ENCODE measurements at places on chromosomes 1 and 21.

DNA sequence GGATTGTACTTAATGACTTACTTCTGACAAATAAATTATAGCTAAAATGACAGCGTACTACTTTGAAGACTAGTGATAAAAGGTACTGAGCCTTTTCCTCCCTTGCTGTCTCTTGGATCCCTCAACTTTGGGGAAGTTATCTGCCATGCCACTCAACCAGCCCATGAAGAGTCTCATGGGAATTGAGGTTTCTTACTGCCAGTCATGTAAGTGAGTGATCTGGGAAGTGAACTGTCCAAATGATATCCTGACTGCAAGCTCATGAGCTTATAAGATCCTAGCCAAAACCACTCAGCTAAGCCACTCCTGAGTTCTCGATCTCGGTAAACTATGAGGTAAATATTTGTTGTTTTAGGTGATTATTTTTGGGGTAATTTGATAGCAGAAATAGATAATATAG lies 247.8 kb downstream of the NCAM2 start:
- no peak for DNase-seq

- DNase-seq = no peak
These were observed 48.8 kb downstream of the SUCO start for GRCh38 chr1:172581779-172582178.

DNA sequence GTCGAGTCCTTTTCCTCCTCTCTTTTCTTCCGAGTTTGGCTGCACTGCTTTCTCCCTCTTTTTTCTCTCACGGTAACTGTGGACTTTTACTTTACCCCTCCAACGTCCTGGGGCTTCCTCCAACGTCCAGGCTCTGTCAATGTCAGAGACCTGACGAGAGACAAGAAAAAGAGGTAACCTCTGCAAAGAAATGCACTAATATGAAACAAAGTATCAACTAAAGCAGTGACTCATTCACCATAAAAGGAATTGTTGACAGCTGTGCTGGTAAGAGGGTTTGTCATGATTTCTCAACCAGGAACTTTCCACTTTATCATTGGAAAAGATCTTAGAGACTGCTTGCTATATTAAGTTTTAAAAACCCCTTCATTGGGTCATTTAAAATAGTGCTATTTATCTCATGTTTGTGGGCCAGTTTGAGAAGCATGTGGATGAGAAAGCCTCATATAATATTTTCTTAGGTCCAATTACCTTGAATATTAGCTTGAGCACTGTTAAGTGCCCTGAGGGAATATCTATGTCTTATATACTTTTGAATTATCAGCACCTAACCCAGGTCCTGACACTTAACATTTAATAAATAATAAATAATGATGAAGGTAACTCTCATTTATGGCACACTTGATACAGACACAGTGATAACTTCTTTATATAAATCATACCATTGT lies at the start of gene GBP2:
Gene GBP2 (minus strand): TSS at position 202 of the 668 bp plus-strand sequence. CDS start 4,148 bp downstream, outside the sequence.
- DNase-seq = no peak

DNA sequence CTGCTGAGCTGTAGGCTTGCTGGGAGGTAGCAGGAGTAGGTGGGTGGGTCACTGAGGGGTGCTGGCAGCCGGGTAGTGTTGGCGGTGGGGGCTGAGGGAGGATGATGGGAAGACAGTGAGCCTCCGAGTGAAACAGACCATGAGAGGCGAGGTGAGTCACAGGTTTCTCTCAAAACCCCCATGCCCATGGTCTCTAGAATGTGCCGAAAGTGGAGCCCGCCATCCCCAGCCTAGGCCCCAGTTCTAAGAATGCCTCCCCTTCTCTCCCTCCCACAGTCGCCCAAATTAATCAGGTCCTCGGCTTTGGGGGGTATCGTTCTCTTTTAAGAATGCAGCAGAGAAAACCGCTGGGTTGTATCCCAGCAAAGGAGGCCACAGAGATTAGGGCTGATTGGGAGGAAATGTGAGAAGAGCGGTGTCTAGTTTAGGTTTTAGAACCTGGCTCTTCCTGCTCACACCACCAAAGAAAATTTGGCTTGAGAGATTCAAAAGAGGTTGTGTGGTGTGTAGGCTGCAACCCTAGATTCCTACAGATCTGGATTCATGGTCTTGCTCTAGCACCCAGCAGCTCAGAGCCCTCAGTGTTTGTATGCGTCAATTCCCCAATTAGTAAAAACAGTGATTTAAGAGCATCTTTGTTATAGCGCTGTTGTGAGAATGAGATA lies 27.7 kb upstream of the IL19 start:
- DNase-seq = no peak

DNA sequence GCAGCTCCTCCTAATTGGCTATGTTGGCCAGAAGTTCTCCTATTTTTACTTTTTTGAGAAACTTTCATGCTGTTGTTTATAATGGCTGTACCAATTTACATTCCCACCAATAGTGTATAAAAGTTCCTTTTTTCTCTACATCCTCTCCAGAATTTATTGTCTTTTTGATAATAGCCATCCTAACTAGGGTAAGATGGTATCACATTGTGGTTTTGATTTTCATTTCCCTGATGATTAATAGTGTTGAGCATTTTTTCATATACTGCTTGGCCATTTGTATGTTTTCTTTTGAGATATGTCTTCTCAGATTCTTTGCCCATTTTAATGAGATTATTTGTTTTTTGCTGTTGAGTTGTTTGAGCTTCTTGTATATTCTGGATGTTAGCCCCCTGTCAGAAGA lies 46.8 kb downstream of the NTMT2 start:
- no peak for DNase-seq

DNA sequence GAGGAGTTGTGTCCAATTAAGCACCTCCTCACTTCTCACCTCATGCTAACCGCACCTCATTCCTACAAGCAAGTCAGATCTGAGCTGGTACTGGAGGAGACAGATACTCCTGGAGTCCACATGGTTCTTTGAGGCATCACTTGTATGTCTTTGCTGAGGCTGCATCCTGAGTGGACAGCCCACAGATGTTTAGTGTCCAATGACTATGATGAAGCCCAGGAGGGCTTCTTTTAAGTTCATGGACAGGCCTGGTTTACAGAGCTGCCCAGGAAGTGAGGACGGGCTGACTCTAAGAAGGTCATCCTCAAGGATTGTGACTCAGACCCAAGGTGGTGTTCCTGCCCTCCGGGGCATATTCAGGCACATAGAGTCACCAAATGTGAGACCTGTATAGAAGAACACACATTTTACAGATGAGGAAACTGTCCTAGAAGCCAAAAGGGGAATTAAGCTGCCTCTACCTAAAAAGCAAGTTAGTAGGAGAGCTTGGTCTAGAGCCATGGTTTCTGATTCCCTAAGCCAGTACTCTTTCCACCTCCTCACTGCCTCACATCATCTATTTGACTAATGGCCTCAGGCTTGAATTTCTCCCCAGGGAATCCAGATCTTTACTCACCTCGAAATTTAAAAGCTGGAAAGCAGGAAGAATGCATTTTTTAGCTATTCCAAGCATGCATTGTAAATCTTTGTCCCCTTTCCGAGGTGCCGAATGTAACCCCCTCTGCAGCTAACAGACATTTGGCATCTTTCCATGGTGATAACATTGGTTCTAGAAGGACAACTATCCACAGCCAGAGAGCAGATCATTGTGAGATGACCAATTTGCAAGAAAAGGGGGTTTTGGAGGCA lies 228.1 kb downstream of the OMA1 start:
- DNase-seq = no peak

DNA sequence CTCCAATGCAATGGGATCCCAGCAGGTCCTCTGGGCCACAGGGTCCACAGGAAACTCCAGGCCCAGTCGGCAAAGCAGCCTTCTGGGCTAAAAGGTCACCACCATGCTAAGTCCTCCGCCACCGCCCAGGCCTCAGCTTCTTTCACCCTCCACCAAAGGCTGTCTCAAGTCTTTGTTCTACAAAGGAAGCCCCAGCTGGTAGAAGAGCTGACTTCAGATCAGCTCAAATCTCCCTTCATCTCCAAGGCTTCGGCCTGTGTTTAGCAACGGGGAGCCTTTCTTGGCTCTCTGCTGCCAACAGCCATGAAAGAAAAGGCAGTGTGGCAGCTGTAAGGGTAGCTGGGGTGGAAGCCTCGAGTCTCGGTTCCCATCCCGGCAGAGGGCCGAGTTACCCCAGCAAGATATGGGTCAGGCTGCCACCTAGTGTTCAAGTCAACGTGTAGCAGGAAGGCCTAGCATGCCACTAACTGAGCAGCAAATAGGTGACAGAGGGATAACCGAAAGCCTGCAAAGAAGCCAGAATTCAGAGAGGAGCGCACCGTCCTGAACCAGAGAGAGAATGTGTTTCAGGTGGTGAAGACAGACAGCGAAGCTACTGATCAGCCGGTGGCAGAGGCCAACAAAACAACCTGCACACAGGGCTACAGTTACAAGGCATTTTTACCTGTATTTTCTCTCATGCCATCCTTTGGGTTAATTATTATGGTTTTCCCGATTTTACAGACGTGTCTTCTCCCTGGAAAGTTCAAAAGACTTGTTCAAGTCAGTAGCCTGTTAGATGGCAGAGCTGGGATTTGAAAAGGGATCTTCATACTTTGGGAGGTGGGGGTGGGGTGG lies 26.8 kb upstream of the CRNN start:
- peak; percentile 39 for DNase-seq

DNA sequence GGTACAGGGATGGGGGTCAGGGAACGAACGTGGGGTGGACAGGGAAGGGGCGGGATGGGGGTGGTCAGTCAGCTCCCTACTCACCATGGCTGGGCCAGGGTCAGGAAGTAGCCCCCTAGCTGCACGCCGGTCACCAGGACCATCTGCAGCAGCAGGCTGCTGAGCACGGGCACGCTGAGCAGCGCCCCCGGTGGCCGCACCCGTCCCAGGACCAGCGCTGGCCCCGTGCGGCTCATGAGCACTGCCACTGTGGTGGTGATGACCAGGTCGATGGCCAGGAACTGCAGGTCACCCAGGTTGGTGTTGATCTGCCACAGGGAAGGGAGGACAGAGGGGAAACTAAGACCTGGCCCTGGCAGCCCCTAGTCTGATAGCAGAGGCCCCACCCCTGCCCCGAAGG lies 6.5 kb upstream of the MFAP2 start:
- no peak for DNase-seq

GRCh38 chr1:37533317-37534093 lies 18.9 kb upstream of the MEAF6 start:
- DNase-seq = no peak

GRCh38 chr1:240405751-240406150 lies 206.2 kb downstream of the GREM2 start:
- no peak for DNase-seq

DNA sequence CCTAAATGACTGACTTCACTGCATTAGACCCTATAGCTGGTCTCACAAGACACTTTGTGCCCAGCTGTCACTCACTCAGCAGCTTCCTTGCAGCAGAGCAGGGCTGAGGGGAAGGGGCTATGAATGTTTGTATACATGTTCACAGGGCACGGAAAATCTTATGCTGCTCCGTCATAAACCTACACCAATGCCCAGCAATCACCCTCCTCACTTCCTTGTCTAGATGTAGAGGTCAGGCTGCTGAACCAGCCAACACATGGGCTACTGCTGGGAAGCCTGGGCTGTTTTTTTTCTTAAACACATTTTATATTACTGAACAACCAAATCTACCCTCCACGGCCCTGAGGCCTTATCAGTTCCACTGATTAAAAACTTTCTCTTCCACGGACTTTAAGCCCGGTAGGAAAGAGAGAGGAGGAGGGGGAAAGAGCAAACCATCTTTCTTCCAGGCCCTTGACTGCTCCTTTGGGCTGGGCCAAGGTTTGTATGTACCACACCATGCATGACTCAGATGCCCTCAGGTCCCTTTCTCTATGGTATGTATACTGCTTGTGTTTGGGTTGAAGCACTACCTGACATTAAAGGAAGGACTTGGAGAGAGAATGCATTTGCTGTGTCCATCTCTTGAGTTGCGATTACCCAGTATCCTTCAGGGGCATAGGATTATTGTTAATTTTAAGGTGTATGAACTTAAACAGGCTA lies 12.7 kb downstream of the MTFR1L start:
- DNase-seq = no peak

DNA sequence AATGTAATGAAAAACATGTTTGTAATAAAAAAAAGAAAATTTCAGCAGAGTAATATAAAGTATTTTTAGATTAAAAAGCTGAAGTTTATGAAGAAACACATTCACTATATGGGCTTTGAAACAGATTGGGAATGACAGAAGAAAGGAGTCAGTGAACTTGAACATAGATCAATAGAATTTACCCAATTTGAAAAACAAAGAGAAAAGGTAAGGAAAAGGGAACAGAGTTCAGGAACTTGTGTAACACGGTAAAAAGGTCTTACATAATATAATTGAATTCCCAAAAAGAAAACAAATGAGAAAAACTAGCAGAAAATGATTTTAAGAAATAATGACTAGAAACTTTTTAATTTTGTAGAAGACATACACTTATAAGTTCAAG lies 206.8 kb downstream of the KCNT2 start:
- no peak for DNase-seq

DNA sequence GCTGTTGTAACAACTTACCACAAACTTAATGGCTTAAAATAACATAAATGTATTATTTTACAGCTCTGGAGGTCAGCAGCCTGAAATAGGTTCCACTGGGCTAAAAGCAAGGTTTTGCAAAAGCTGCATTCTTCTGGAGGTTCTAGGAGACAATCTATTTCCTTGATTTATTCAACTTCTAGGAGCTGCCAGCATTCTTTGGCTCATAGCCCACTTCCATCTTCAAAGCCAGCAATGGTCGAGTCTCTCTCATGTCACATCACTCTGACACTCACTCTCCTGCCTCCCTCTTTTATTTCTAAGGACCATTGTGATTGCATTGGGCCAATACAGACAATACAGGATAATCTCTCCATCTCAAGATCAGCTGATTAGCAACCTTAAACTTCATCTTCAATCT lies 15.1 kb upstream of the FOXJ3 start:
- DNase-seq = no peak

- no peak for DNase-seq
These were observed 174.2 kb downstream of the PTPRU start for GRCh38 chr1:29410476-29410875.

- DNase-seq = no peak
These were observed 655 bp downstream of the COL6A1 start for GRCh38 chr21:45982092-45982757.

GRCh38 chr1:178916448-178917174 lies 45.7 kb upstream of the ANGPTL1 start:
- no peak for DNase-seq

DNA sequence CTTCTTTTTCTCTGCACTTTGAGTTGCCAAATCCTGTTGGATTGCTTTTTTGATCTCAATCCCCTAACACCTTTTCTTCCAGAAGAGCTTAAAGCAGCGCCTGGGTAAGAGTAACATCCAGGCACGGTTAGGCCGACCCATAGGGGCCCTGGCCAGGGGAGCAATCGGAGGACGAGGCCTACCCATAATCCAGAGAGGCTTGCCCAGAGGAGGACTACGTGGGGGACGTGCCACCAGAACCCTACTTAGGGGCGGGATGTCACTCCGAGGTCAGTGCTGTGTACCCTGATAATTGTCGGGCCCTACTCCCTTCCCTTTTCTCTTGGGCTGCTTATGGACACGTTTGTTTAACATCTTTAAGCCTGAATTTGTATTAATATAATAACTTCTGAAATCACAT lies 8.3 kb downstream of the CHTOP start:
- no peak for DNase-seq
